ENCODE measurements at places on chromosomes 16 and 17. TPM values are rescaled to one million over a fixed set of nuclear protein-coding genes. Genes with fewer than 3 reads are reported as not detected.

DNA sequence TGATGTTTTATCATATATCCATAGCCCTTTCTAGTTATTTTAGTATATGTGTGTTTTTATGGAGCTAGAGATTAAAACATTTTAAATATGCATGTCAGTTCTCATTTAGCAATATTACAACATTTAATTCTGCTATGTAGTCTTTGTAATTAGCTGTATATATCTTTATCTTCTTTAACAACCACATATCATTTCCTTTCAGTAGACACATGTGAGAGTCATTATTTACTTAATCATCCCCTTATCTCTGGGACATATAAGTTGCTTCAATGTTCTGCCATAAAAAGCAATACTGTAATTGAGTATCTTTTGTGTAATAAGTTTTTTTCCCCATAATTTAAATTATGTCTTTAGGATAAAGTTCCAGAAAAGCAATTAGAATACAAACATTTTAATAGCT, 52.0 kb upstream of the CLEC3A start:
- no peak for DNase-seq

- no peak for DNase-seq
Measured at GRCh38 chr16:57469917-57470470, 7.5 kb downstream of the POLR2C start.

DNA sequence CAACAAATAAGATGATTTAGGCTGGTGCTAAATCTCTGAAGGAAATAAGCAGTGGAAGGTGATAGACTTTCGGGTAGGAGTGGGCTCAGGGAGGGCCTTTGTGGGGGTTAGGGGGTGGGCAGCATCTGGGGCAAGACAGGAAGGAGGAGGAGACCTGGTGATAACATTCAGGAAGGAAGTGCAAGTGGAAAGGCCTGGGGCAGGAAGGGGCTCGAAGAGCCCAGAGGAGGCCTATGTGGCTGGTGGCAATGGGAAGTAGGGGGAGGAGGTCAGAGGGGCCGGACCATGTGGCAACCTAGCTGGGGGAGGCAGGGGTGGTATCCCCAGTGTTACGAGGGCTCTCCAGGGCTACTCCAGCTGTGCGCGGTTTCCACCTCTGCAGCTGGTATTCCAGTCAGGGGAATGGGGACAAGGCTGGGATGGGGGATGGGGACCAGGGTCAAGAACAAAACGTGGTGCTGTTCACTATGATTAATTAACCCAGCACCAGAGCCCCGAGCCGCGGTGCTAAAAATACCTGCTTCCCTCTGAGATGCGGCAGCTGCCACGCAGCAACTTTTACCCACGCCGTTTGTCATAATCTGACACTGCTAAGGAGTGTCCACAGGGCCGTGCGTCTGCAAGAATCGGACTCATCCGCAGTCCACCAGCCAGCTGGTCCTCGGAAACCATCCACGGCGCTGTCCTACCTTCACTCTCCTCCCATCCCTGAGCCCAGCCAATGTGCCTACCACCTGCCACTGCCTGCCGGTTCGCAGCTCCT, 5.2 kb upstream of the CCDC182 start:
- no peak for DNase-seq

- DNase-seq, result no peak
Measured at GRCh38 chr17:80860703-80861417, 130.8 kb upstream of the CHMP6 start.

- no peak for DNase-seq
Measured at GRCh38 chr16:79162977-79163376, 437.6 kb downstream of the MAF start.

- no peak for DNase-seq
Measured at GRCh38 chr17:4467287-4467686, 31.4 kb upstream of the SPNS2 start.

- no peak for DNase-seq
Measured at GRCh38 chr17:32103476-32104113, 38.7 kb upstream of the RHOT1 start.

DNA sequence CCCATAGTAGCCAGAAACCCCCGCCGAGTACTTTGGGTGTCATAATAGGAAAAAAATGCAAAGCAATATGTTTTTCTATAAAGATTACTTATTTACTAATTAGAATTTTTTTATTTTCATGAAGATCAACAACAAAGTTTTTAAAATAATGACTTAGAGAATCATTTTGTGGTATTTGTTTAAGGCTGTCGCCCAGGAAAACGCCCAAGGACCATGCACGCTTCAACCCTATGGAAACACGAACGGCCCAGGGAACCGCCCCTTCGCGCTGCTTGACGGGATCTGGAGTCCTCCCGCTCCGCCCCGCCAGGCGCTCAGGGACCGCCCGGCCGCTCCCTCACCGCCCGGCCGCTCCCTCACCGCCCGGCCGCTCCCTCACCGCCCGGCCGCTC, 408 bp upstream of the KPNA2 start:
- DNase-seq, result no peak

Gene ABCC6
- not detected for total RNA-seq

All from Karpas-422 (cell line).